Omental fat pad (tissue), 4 donors: ENCODE measurements at places on chromosomes 13 and 19. TPM values are rescaled to one million over a fixed set of nuclear protein-coding genes. Genes with fewer than 3 reads are reported as not detected.

DNA sequence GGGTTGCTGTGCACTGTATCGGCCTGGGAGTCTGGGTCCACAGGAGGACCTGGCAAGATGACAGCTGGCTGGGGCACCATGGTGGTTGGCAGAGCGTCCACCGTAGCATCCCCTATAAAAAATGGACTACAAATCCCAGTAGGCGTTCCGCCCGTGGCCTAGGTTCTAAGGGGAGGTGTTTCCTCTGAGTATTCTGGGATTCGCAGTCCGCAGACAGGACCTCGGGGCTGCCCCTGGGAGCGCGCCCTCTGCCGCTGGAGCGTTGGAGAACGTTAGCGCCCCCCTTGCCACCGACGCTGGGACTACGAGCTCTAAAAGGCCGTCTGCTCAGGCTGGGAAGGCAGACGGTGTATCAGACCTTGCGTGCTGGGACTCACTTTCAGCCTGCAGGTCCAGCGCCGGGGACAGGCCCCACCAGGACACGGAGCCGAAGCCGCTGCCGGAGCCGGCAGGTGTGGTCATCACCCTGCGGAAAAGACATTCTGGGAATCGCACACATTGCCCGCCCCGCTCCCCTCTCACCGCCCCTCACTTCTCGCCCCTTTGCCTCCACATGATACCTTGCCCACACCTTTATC lies 372 bp downstream of the DNAAF3 start:
- DNase-seq, result no peak

DNA sequence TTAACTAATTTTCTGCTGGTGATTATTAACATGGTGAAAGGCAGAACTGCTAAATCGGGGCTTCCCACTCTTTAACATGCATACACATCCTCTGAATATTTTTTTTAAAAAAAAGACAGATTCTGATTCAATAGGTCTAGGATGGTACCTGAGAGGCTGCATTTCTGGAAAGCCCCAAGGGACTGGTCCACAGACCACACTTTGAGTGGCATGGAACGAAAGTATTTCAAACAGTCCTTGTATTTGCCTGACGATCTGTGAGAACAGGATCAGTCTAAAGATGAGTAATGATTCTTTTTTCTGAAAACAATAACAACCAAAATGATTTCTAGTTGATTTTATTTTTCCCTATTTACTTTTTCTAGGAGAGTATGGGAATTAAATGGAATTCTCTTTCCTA lies 16.7 kb upstream of the SPART start:
- no peak for DNase-seq

GRCh38 chr19:14116918-14117578 lies 514 bp downstream of the PRKACA start:
- DNase-seq, result no peak

Gene CGB5
- not detected for total RNA-seq

Gene CCNA1
- total RNA-seq, result not detected

Gene KCNC3
- total RNA-seq, result 0.32 TPM

Gene IGFL1
- total RNA-seq, result not detected

Gene CCL25
- total RNA-seq, result not detected
